ENCODE measurements at places on chromosomes 12 and 14.
A peak's percentile ranks its signal among the peaks of the same experiment; 100 is the strongest.

GRCh38 chr12:91968777-91969171 lies 176.9 kb downstream of the BTG1 start:
- no peak for DNase-seq

DNA sequence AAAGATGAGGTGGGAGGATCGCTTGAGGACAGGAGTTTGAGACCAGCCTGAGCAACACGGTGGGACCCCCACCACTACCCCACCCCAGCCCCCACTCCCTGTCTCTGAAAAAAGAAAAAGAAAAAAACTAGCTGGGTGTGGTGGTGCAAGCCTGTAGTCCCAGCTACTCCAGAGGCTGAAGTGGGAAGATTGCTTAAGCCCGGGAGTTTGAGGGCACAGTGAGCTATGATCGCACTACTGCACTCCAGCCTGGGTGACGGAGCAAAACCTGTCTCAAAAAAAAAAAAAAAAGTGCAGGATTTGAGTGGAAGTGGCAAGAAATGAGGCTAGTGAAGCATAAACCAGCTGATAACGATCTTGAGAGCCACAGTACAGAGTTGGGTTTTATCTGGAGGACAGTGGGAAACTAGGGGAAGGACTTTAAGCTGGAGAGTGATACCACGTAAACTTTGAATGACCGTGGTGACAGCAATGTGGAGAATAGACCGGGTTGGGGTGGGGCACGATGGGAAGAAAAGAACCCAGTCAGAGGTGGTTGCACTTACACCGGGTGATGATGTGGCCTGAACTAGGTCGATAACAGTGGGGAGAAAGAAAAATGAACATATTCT lies 85.3 kb downstream of the TMEM260 start:
- no peak for DNase-seq

DNA sequence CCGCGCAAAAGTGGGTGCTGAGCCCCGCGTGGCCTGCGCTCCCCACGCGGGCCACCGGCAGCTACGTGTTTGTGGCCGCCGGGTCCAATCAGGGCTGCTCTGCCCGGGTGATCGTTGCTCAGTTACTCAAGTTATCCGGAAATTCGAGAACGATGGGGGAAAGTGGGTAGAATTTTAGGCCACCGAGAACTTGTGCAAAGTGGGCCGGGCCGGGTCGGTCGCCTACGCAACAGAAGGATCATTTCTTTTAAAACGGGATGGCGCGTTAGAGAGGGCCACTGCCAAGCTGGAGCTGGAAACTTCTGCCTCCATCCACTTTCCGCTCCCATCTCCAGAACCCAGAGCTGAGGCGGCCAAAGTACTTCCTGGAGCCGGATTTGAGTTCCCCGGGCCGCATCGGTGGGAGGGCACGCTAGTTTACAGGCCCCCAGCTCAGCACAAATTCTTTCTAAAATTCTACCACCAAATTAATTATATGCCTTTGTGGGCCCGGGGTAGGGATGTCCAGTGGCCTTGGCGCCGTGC lies 3.5 kb downstream of the RFX4 start:
- no peak for DNase-seq

DNA sequence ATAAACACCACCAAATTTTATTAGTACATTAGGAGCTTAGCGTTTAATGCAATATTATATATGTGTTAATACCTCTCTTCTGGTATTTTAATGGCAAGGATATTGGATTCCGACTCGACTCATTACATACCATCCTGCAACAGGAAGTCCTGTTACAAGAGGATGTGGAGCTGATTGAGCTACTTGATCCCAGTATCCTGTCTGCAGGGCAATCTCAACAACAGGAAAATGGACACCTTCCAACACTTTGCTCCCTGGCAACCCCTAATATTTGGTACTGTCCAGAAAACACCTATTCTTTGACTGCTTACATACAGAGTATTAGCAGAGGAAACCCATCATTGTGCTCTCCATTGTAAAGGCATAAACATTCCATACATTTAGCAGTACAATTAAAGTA lies 45.2 kb downstream of the VEZT start:
- DNase-seq, result no peak

DNA sequence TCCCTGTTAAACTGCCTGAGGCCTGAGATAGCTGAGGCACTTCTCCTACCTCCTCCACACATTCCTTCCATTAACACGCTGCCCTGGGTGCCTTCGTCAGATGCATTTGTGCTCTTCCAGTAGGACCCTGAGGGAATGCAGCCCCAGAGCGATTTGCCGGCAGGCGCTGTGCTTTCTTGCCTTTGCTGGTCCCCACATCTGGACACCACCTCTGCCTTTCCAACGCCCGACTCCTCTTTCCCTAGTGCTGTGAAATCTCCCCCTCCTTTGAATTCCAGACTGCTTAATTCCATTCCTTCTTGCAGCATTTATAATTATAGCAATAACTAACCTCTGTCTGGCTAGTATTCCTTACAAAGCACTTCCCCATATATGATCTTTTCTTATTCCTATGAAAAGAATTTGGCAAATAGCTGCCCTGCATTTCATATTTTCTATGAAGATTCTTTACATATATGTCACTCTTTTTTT lies 88.4 kb downstream of the C12orf75 start:
- peak; percentile 76 for DNase-seq

DNA sequence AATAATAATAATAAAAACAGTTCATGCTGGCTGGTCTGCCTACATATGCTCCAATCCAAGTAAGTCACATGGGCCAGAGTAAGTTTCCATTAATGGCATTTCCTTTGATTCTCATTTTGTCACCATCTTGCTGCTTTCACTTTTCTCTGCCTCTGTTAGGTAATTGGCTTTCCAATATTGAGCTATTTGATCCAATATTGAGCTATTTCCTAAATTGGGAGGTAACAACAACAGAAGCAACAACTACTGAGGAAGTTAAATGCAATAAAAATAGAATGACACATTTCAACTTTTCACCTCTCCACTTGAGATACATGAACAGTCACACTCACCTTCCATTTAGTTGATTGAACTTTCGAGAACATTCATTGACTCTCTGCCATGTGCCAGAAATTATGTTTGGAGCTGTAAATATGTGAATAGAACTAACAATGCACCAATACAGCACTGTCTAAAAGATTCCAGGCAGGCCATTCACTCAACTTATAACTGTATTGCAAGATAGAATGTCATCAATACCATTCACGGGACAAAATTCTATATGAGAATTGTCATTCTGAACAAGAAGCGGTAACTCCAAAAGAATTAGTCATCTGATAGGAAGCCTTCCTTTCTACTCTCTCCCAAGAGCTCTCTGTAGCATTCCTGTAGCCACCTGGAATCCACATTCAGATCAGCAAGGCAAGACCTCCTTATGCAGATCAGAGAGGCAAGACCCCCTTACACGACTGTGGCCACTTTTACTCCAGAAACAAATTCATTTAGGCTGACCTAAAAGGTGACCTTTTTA lies 136.4 kb downstream of the PHLDA1 start:
- no peak for DNase-seq

GRCh38 chr12:116855744-116856470 lies 25.3 kb downstream of the HRK start:
- DNase-seq, result no peak

DNA sequence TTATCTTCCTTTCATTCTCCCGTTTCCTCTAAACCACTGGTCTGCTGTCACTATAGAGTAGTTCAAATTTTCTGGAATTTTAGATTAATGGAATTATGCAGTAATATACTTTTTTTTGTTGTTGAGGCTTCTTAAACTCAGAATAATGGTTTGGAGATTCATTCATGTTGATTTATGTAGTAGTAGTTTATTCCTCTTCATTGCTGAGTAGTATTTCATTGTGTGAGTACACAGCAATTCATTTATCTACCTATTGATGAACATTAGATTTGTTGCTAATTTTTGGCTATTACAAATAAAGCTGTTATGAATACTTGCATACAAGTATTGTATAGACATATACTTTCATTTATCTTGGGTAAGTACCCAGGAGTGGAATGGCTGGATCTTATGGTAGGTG lies 7.2 kb downstream of the RASSF8 start:
- DNase-seq, result no peak

- no peak for DNase-seq
These were observed 2.6 kb upstream of the TAMALIN start for GRCh38 chr12:52004042-52004648.

DNA sequence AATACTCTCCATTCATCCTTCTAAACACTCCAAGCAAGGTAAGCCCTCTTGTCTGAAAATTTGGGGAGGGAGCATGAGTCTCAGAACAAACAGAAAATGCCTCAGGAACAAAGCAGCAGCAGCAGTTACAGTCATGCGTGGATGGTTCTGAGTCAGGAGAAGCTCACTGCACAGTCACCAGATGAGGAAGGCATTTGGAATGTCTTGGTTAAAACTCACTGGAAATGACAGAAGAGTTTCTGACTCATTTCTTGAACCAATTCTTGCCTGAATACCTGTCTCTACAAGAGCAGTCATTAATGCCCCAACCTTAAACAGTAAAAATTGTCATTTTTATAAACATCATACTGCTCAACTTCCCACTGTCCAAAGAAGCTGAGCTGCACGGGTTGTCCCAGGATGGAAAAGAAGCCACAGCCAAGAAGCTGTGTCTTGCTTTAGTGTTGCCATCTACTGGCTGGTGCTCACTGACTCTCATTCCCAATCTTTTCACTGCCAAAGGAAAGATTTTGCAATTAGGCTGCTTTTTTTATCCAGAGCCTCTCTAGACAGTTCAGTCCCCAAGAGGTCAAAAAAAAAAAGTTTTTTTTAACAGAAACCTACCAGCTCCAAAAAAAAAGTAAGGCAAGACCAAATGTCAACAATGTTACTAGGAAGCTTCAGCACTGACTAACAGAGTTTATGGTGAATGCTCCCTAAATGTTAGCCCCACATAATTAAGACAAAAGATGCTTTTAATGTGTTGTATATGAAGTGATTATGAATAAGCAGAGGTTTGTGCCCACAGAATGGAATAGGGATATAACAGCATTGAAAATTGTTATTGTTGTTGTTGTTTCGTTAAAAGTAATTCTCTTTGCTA lies 40.4 kb downstream of the KICS2 start:
- peak; percentile 97 for DNase-seq

DNA sequence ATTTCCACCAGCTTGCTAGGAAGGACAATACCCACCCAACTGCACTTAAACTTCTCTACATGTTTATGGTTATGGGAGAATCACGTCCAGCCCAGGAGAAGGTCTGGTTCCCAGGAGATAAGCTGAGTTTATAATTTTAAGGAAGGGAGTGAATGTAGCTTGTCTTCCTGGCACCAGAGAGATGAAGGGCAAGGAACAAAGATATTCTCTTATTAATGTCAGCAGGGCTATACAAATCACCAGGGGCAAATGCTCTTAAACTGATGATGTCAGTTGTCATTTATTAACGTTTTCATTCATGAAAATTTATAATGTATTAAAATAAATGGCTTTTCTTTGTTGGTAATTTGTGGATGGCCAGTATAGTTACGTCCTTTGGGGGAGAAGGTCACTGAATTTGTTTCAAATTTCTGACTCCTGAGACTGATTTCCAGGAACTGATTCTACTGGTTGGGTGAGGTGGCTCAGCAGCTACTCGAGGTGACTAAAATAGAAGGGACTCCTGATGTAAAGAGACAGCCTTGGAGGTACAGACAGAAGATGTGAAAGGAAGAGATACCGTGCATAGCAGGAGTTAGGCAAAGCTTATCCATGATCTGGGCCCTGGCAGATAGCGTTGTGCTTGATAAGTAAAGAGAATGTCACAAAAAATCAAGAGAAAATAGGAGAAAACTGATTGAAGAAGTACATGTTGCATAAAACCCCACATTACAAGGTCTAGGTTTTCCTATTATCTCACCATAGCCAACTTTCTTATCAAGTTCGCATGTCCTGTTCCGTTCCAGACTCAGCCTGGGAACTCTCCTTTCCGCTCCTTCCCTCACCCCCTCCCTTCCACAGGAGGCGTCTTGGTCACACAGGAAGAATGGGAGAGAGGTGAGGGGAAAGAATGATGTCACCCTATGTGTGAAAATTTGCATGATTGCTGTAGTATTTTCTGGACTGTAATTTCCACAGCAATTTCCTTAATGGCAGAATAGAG lies 367.1 kb upstream of the FAR2 start:
- no peak for DNase-seq

GRCh38 chr12:109715310-109716091 lies 1.9 kb downstream of the FAM222A start:
- DNase-seq, result no peak

DNA sequence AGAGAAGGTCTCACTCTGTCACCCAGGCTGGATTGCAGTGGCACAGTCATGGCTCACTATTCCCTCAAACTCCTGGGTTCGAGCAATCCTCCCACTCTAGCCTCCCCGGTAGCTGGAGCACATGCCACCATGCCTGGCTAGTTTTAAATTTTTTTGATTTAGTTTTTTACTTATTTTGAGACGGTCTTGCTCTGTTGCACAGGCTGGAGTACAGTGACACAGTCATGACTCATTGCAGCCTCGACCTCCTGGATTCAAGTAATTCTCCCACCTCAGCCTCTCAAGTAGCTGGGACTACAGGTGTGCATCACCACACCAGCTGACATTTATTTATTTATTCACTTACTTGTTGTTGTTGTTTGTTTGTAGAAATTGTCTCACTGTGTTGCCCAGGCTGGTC lies 22.2 kb upstream of the DIP2B start:
- DNase-seq, result no peak

GRCh38 chr12:6855322-6855721 lies 3.4 kb downstream of the USP5 start:
- DNase-seq, result no peak

Data from GM04503 (cell line).